ENCODE measurements at places on chromosomes 13 and 19.
A peak's percentile ranks its signal among the peaks of the same experiment; 100 is the strongest.

DNA sequence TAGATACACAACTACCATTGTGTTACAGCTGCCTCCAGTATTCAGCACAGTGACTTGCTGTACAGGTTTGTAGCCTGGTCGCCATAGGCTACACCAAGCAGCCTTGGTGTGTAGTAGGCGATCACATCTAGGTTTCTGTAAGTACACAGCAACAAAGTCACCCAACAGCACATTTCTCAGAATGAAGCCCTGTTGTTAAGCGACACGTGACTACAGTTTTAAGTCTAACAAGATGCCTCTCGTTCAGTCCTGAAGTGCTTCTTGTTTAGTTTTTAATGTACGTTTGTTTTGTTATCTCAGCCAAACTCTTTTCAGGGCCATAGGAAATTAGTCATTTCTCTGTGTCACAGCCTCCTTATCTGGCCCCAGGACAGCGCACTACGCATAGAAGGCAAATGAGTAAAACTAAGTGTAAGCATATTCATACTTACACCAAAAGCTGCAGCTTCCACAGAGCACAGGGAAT, 50.0 kb upstream of the GPR183 start:
- no peak for DNase-seq

DNA sequence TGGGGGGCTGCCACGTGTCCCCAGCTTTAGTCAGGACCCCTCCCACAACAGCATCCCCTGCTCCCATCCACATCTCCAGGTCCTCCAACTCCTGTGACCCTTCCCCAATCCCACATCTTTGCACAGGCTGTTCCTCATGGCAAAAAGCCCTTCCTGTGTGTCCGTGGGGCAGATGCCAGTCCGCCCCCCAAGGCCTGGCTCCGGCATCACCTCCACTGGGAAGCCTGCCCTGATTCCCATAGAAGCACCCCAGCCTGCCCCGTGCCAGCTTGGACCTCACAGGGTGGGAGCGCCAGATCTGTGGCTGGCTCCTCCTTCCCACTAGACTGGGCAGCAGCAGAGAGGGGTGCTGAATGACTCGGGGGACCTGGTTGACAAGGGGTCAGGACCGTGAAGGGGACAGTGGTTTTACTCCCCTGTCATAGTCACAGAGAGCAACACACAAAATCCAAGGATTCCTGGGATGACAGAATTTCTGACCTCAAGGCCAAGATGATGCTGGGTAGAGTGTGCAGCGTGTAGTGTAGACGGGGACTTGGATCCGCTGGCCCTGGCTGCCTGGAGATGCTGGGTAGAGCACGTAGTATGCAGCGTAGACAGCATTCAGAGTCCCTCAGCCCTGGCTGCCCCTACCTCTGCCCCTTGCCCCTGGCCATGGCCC, 13.3 kb downstream of the KLF2 start:
- DNase-seq, result no peak

GRCh38 chr19:17977488-17977887, 10.6 kb downstream of the KCNN1 start:
- no peak for DNase-seq

DNA sequence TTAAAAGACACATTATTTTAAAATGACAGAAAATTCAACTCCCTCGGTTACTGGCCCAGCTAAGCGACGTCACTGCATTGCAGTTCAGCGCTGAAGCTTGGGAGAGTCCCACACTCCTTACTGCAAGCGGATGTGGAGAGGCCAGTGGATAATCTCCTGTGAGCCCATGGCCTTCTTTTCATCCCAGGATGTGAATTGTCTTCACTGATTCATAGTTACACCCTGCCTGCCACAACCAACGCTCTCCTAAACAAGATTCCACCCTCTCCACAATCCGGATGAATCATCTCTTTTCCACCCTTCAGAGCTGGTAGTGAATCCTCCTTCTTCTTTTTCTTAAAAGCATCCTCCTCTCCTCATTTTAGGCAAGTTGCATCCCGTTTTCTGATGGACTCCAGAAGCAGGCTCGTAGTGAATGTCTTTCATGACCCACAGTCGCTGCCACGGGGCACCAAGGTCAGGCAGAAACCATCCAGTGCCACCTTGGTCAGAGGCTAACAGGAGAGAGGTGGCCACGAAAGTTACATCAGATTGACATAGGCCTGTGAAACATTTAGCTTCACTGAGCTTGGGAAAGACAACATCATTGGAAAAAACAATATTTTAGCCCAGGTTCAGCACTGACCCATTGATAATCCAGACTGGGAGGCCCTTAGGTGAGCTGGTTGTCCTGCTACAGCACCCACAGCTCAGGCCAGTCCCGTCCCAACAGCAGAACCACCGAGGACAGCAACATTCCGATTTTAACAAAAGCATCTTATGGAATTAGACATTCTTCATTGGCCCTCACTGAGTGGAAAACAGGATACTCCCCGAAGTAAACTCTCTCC, 2.0 kb downstream of the GJB2 start:
- DNase-seq, result no peak

GRCh38 chr13:110436276-110436675, 125.2 kb downstream of the RAB20 start:
- DNase-seq, result no peak

GRCh38 chr13:73844986-73845385, 289.2 kb downstream of the KLF12 start:
- DNase-seq, result no peak

DNA sequence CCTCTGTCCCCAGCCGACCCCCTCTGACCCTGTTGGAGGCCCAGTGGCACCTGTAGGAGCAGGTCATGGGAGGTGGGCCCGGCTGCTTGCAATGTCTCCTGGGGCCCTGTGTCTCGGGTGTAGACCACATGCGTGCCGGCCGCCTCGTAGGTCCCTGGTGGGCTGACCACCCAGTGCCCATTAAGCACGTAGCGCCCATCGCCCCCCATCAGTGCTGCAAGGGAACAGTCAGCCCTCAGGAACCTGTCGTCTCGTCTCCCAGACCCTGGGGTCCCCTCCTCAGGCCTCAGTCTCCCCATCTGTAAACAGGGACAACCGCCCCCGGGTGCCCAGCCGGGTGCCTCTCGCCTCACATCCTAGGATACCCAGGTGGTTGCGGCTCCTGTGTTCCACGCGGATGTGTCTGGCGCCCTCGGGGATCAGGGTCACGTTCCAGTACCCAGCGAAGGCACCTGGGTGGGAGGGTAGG, 5.6 kb downstream of the ADAMTSL5 start:
- DNase-seq, result no peak

DNA sequence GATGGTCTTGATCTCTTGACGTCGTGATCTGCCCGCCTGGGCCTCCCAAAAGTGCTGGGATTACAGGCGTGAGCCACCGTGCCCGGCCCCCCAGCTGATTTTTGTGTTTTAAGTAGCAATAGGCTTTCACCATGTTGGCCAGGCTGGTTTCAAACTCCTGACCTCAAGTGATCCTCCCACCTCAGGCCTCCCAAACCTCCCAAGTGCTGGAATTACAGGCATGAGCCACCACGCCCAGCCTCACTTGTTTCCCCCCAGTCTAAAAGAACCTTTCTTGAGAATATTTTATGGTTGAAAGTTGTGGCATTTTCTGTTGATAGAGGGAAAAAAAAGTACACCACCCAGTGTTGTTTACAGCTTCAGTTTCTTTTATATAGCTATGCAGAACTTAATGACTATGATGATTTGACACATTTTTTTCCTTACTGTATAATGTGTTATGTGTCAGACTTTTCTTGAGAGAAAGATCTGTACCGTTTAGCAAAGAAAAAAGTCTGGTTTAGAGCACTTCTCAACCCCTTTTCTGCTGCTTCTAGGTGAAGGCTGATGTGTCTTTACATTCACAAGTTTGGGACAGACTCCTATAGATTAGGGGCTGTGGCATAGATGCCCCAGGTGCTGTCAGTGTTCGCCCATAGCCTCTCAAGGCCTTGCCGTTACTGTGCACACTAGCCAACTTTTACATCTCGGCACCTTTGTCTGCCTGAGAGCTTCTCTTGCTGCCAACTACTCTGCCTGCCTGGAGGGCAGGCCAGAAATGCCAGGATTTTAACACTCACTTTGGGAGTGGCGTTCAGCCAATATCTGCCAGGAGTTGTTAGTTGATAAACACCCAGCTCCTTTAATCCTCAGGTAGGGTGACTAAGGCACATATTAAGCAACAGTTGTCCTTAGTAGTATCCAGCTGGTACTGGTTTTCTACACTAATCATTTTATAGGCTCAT, 33.0 kb downstream of the KCTD4 start:
- DNase-seq, result no peak

GRCh38 chr19:13872695-13873389, 4.1 kb upstream of the NANOS3 start:
- DNase-seq, result peak; percentile 66

GRCh38 chr19:2327773-2328400, 499 bp downstream of the LSM7 start:
- DNase-seq, result peak; percentile 72

DNA sequence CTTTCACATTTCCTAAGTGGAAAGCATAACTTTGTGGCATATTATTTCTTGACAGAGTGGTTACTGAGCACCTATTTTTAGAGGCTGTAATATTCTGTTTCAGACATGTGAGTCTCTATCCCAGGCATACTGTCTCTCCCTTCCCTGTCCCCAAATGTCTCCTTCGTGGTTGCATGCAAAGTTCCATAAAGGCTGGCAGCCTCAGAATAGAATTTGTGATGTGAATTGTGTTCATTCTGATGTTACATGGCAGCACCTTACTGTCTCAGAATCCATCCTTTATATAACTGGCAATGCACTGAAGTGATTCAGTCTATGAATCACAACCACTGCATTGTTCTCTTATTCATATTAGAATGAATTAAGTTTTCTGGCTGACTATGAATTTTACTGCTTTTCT, 89.0 kb upstream of the SLC7A1 start:
- DNase-seq, result no peak

DNA sequence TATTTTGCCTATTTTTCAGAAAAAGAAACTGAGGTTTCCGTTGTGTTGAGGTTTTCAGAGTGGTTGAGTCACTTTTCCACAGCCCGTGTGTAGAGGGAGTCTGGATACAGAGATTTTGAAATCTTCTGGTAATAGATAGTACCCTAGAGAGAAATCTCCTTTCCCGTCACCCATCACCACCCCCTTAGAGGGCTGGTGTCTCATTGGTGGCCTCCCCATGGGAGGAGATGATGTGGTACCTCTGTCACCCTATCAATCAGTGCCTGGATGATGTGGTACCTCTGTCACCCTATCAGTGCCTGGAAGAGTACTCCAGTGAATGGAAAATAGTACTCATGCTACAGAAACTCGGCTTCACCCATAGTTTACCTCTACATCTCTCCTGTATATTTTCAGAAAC, 42.2 kb upstream of the SERP2 start:
- DNase-seq, result no peak

GRCh38 chr19:9175326-9175725, 3.5 kb upstream of the OR7D2 start:
- no peak for DNase-seq
